ENCODE measurements at places on chromosomes 16 and 17.
A peak's percentile ranks its signal among the peaks of the same experiment; 100 is the strongest.

- DNase-seq: no peak
Observed at GRCh38 chr17:37490638-37491614, 1.2 kb downstream of the DUSP14 start.

DNA sequence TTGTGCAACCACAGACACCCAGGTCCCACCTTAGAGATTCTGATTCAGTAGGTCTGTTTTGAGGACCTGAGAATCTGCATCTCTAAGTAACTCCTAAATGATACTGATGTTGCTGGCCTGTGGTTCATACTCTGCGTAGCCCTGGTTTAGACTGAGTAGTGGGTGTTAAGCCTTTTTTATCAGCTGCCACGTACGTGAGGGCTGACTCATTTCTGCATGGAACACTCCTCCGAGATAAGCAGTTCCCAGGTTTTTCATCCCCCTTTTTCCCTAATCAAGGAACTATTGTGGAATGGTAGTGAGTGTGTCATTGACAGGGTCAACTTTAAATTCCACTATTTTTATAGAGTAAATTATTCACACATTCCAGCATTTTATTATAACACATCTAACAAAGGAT, 26.1 kb downstream of the CDRT4 start:
- no peak for DNase-seq

GRCh38 chr16:24541233-24541933, 2.0 kb downstream of the RBBP6 start:
- DNase-seq: peak; percentile 27

- DNase-seq: no peak
Observed at GRCh38 chr17:351449-351738, 1.2 kb downstream of the RPH3AL start.

- no peak for DNase-seq
Observed at GRCh38 chr16:65041667-65042066, 80.2 kb downstream of the CDH11 start.

DNA sequence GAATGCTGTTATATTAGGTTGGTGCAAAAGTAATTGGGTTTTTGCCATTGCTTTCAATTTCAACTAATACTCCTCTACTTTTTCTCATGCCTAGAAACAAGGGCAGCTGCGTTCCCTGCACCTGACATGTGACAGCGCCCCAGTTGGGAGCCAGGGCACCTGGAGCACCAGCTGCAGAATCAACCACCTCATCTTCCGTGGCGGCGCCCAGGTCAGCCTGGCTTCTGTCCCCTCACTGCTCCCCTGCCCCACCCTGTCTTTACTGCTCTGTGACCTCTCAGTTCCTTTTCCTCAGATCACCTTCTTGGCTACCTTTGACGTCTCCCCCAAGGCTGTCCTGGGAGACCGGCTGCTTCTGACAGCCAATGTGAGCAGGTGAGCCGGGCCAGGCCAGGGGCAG, 16.4 kb upstream of the ITGAD start:
- DNase-seq: no peak

- DNase-seq: no peak
Observed at GRCh38 chr16:11080999-11081630, 136.8 kb downstream of the CLEC16A start.

GRCh38 chr17:61813211-61813610, 50.1 kb downstream of the BRIP1 start:
- no peak for DNase-seq

DNA sequence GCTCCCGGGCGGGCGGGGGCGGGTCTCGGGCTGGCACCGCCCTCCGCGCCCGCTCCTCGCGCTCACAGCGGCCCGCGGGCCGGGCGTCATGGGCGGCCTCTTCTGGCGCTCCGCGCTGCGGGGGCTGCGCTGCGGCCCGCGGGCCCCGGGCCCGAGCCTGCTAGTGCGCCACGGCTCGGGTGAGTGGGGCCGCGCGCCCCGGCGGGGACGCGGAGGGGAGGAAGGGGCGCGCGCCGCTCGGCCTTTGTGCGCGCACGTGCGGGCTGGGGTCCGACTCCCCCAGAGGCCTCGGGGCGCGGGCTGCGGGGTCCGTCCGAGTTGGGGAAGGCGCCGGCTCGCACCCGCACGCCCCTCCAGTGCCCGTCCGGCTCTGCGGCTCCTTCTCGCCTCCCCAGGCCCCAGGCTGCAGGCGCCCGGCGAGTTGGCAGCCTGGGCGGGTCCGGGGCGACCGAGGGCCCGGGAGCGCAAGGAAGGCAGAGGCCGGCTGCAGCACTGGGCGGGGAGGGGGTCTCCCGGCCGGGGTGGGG, at the start of gene NME4:
NME4 (plus strand) TSS at position 65 of the 527 bp plus-strand sequence; CDS start at position 89, 24 bp downstream.
- peak; percentile 19 for DNase-seq

- DNase-seq: no peak
Observed at GRCh38 chr16:57821149-57821971, 19.1 kb upstream of the KIFC3 start.

DNA sequence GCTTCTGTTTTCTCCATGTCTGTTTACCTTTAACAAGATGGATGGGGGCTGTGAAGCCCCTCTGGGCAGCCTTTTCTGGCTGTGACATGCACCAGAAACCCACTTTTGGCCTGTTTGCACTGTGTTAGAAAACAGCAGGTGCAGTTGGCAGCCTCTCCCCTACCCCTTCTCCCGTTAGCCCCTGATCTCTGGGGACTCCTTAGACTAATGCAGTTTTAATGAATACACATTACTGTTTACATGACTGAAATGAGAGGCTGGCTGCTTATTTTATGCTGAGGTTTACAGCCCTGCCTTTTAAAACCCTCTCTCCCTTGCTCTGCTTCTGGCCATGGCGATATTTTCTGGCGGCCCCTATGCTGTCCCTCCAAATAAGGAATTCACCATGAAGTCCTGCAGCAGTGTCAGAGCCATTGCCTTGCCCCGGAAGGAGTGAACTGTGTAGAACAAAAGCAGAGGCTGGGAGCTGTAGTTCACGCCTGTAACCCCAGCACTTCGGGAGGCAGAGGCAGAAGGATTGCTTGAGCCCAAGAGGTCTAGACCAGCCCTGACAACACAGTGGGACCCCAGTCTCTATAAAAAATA, 79.3 kb downstream of the PRKCB start:
- no peak for DNase-seq

- DNase-seq: no peak
Observed at GRCh38 chr16:83803811-83804210, 4.0 kb upstream of the HSBP1 start.

DNA sequence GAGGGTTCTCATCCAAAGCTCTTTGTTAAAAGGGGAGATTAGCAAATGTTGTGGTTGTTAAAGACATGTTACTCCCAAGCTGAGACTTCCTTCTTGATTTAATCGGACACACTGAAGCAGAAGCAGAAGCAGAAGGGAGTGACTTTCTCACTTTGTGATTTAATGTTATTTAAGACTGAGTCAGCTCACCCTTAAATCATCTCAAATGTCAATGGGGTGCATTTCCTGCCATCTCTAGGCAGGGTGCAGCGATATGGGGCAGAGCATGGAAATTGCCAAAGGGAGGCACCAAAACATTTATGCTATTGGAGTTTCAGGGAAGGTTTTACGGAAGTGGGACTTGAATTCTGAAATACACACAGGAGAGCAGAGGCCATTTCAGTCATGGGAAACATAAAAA, 283.6 kb downstream of the ABCC12 start:
- no peak for DNase-seq
